Neural crest cell (in vitro differentiated cells): ENCODE measurements at places on chromosomes 6 and 20.

- no peak for DNase-seq
These were observed 491.1 kb downstream of the UTRN start for GRCh38 chr6:144776031-144776819.

- DNase-seq: no peak
These were observed 53.2 kb downstream of the PPP1R14C start for GRCh38 chr6:150195996-150196417.

- no peak for DNase-seq
These were observed 17.6 kb upstream of the SNRNP48 start for GRCh38 chr6:7572213-7572943.

- DNase-seq: no peak
These were observed 210.2 kb downstream of the TMEM200A start for GRCh38 chr6:130575971-130576370.

DNA sequence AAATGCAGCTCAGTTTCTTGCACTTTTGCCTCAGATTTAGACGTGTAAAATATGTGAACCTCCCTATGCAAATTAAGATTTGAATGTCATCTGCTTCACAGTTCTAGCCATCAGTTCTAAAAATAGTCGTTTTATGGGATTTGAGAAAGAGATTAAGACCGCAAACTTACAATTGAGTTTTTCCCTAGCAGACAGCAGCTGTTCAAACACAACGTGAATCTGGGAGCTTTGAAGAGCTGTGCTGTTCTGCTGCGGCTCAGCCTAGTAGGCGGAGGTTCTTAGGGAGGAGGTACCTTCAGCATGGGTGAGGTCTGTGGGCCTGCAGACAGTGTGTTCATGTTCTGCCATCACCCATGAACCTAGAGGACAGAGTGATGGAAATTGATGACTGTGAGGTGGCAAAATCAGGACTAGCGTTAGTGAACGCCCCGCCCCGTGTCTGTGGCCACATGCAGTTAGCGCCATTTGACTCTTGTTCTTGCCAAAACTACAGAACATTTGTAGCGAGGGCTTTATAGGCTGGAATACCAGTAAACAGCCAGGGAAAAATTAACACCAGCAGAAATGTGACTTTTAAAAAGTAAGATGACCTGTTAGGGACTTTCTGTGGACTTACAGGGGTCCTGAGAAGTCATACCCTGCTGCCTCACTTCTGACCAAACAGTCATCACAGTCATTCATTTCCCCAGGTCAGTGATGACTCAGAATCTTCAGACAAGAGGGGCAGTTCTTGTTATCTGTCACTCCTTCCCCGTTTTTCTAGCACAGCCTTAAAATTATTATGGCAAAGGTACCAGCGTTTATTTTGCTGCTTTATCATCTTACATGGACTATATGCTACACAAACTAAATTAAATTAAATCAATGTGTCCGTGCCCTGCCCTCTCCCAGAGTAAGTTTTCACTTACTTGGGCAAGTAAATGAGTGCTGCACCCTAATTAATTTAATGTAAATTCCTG lies 84.3 kb upstream of the TMEM181 start:
- DNase-seq: no peak

GRCh38 chr20:9388160-9388812 lies 126.1 kb upstream of the LAMP5 start:
- no peak for DNase-seq

GRCh38 chr6:16982807-16983206 lies 119.0 kb upstream of the STMND1 start:
- no peak for DNase-seq

DNA sequence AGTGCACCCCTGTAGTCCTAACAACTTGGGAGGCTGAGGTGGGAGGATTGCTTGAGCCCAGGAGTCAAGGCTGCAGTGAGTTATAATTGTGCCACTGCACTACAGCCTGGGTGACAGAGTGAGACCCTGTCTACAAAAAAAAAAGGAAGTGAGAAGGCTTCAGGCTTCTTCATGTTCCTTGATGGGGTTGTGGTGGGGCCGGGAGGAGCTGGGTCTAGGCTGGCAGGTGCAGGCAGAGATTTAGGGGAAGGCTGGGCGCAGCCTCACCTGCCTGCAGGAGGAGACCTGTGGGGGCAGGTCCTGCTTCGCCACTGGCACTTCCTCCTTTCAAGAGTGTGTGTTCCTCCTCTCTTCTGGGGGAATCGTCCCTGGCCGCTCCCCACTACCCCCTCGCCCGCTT lies 63.9 kb downstream of the CHMP4B start:
- DNase-seq: no peak

GRCh38 chr20:4819901-4820300 lies 98.2 kb downstream of the PRND start:
- DNase-seq: no peak

DNA sequence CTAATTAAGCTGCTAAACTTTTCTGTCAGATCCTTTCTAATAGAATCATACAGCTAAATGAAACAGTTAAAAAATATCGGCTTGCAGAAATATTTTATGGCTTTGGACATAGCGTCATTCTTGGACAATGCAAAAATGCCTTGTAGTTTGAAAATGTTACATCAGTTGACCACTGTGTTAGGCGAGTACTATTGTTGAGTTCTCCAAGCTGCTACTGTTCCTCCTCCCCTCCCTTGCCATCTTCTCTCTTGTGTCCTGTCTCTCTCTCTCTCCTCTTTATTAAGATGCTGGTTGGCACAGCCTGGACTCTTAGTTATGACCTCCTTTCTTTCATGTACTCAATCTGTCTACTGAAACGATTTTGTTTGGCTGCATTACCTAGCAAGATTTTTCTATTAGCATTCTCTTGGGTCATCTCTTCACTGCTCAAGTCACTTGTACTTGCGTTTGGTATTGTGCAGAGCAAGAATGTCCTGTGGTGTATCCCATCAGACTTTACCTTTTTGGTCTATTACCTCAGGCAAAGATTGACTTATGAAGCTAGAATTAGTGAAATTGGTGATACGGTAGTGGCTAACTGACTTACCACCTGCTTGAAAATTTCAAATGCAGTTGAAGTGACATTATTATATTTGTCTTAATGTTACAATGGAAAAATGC lies 127.9 kb downstream of the FARS2 start:
- no peak for DNase-seq

DNA sequence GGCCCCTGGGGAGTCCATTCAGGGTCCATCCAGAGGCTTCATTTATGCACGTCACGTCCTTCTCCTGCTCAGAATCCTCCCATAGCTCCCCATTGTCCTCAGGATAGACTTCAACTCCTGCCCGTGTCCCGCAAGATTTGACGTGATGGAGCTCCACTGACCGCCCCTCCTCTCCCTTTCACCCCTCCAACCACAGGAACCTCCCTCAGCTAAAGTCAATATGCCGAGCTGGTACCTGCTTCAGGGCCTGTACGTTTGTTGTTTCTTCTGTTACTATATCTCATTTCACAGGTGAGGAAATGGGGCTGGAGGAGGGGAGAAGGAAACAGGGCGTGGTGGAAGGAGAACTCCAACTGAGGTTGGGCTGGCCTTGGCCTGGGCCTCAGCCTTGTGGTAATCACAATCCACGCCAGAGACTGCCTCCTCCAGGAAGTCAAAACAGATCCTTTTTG lies 38.6 kb downstream of the CEBPB start:
- no peak for DNase-seq

DNA sequence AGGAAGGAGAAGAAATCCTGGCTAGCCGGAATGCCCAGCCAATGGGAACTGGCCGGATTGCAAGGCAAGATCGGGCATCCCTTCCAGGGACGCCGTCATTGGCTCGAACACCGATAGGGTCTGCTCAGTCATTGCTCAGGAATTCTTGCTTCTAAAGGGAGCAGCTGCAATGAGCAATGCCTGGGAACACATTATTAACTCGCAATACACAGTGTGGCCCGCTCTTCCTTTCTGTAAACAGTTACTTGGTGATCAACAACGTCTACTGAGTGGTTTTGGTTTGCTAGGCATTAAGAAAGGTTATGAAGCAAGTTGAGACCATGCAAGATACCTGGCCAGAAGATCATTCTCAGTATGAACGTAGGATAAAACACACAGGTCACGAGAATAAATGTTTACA lies 165.4 kb upstream of the CITED2 start:
- DNase-seq: no peak

- no peak for DNase-seq
These were observed 113.9 kb downstream of the SLC16A10 start for GRCh38 chr6:111201244-111201554.

DNA sequence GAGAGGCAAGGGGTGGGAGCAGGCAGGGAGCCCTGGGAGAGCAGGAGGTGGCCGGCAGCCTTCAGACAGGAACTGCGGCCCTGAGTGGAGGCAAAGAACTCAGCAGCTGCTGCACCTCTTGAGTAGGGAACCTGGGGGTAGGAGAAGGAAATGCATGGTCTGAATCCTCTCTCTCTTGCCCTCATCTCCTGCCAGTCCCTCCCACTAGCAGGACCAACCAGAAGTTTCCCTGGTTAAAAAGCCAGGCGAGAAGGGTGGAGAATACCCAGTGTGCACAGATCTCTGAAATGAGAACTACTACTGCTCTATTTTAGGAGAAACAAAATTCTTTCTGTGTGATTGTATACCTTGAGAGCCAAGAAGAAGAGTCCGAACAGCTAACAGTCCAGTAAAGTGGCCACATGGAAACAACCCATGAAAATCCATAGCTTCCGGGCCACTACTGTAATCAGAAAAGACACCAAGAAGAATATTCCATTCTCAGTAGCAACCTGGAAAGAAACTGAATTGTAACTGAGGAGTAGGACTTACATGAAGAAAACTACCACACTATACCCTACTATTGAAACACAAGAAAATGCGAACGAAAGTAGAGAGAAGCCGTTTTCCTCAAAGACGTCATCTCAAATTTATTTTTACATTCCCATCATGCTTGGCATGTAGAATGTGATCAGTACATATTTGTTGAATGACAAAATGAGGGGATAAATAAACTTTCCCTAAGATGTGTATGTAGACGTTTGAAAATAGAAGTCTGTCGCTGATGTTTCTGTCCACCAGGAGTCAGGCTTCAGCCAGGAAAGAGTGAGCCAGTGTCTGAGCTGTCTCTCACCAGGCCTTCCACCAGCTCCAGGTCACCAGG lies 25.6 kb downstream of the WRNIP1 start:
- DNase-seq: peak; percentile 51

DNA sequence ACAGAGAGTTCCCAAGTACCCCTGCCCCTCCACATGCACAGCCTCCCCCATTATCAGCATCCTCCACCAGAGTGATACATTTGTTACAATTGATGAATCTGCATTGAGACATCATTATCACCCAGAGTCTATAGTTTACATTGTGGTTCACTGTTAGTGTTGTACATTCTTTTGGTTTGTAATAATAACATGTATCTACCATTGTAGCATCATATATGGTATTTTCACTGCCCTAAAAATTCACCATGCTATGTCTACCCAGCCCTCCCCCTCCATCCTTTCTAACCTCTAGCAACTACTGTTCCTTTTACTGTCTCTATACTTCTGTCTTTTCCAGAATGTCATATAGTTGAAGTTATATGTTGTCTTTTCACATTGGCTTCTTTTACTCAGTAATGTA lies 273.9 kb upstream of the RNF217 start:
- no peak for DNase-seq

DNA sequence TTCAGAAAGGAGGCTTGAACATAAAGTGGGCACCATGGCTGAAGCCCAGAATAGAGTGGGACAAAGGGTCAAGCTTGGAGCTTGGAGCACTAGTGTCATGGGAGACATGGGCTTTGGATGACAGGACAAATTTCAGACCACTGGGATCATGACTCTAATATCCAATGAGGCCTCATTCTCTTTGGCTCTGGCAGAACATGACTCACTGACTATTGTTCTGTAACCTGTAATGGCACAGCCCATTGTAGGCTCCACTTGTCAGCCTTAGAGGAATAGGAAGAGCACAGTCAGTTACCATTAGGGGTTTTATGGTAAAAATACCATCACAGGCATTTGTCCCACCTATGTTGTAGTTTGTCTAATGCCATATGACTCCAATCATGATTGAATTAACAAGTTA lies 34.0 kb upstream of the MMS22L start:
- no peak for DNase-seq

DNA sequence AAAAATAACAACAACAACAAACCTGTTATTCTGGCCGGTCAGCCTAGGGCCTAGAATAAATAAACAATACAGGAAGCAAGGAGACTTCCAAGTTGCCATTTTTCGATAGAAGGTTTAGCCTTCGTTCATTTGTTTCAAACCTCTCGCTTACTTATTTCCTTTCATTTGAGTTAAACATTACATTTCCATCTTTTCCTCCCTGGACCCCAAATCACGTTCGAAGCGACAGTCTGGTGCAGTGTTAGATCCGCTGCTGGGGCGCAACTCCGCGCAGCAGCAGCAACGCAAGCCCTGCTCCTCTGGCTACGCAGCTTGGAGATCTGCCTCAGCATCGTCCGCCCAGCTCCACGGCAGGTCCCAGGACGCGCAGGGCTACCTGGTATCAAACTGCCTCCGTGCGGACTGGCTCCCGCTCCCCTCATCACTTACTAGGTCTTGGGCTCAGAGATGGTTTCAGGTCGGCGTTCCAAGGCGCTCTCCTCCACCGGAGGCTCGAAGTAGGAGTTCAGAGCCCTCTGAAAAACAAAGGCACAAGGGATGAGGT lies 530 bp downstream of the TDP2 start:
- no peak for DNase-seq
